BJ (cell line): ENCODE measurements at places on chromosomes 6 and 20. TPM values are rescaled to one million over a fixed set of nuclear protein-coding genes. Genes with fewer than 3 reads are reported as not detected.

CBLN4 gene
- polyA plus RNA-seq, result not detected in 2 replicates

PLAGL2 gene
- 3.1 and 3.5 TPM in 2 replicates for polyA plus RNA-seq

RPL7L1 gene
- 30.2 and 44.4 TPM in 2 replicates for polyA plus RNA-seq

GRIK2 gene
- 23.0 and 30.0 TPM in 2 replicates for polyA plus RNA-seq

TP53TG5 gene
- polyA plus RNA-seq, result not detected in 2 replicates

IRAK1BP1 gene
- polyA plus RNA-seq, result 1.4 and 2.9 TPM in 2 replicates

KIAA0408 gene
- 0.86 and 1.6 TPM in 2 replicates for polyA plus RNA-seq

CRISP3 gene
- not detected in 2 replicates for polyA plus RNA-seq

ABT1 gene
- polyA plus RNA-seq, result 16.1 and 18.4 TPM in 2 replicates

GRCh38 chr6:54254886-54255285 is 53.4 kb upstream of the TINAG start:
- DNase-seq, result no peak

DNA sequence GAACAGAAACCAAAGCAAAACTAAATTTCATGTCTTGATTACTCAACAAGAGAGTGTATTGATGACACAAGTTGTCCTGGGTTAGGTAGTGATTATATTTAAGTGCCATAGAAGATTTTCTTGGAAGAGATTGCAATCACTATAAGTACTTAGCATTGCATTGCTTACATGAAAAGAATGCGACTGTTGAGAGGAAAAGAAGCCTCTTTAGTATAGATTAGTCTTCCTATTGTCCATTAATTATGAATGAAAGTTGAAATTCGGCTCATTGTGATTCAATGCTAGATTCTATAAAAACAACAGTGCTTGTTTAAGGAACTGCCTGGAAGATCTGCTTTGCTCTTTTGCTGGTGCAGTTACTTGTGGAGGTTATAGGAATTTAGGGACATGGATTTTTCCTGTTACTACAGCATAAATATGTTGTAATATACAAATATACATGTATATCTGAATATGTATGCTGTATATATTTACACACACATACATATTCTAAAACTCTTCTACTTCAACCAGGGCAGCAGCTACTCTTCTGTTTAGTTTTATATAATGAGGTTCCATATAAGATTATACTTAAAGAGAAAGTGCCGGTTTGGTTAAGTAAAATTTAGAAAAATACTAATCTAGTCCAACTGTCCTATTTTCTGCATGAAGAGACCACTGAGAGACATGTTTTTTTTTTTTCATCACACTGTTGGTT is 796.3 kb downstream of the KIF16B start:
- DNase-seq, result no peak

- DNase-seq, result no peak
Observed at GRCh38 chr6:10991115-10991514, 53.0 kb downstream of the ELOVL2 start.

DNA sequence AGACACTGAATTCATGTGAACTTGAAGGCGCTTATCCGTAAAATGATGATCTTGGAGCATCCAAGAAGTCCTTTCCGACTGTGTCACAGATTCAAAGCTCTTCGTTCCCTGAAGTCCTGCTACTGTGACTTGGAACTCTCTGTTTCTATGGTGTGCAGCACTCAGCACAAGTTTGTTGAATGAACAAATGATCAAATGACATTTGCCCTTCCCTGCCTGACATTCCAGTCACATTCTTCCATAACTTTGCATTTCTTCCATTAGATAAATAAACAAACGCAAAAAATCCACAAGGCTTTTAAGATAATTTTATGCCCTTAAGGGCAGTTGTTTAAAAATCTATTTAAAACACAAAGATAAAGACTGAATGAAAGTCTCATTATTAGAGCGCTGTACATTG is 39.9 kb downstream of the SGK1 start:
- no peak for DNase-seq

- DNase-seq, result no peak
Observed at GRCh38 chr6:16493802-16494201, 255.4 kb downstream of the GMPR start.

- DNase-seq, result no peak
Observed at GRCh38 chr20:62606551-62607201, 35.6 kb upstream of the SLCO4A1 start.
